Stimulated activated CD4-positive, alpha-beta T cell treated with anti-CD3 and anti-CD28 coated beads, Interleukin-1b, Interleukin-23, amount 100 ng/mL, for 1 hour (primary cell): ENCODE measurements at places on chromosomes 3 and 15.

DNA sequence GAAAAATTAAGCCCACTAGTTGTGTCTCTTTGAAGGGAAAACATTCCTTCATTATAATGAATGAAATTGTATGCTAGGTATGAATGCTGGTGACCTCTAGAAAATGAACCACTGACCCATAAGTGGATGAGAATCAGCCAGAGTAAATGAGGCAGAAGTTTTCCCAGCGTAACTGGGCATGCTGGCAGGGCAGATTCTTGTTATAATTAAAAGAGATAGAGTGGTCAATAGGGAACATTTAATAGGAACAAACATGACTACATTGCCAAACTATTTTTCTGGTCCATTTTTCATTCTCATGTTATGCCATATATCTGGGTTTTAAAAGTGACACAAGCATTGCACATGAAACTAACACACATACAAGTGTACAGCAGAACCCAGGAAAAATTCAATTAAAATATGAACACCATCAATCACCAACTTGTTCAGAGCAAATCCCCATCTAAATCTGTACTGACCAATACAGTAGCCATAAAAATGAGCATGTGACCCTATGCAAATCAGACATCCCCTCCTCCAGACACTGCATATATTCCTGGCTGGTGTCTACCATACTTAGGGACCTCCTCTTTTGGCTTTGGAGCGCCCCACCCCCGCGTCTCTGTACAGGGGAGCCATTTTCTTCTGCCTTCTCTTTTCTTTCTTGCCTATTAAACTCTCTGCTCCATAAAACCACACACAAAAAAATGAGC is 4.0 kb downstream of the CLRN1 start:
- DNase-seq, result no peak

DNA sequence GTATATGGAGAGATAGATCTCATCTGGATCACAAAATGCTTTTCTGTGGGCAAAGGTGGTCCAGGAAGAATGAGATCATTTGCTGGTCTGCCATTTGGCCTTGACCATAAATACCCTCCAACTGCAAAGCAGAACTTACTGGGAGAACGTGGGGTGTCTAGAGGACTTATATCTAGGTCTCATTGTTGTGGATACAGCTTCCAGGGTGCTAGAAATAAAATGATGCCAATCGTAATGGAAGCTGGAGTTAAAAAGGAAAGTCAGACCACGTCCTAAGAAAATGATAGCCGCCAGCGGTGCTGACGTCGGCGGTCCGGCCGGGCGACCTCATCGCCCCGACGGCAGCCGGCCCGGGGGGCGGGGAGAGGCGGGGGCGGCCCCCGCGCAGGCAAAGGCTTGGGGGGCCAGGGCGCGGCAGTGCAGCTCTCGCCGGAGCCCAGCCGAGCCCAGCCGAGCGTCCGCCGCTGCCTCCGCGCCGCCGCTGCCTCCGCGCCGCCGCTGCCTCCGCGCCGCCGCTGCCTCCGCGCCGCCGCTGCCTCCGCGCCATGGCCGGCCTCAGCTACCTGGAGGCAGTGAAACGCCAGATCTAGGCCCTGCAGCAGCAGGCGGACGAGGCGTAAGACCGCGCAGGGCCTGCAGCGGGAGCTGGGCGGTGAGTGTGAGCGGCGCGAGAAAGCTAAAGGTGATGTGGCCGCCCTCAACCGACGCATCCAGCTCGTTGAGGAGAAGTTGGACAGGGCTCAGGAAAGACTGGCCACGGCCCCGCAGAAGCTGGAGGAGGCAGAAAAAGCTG is 89.5 kb downstream of the EOMES start:
- DNase-seq, result peak; percentile 8

GRCh38 chr3:112530573-112530972 is 31.2 kb downstream of the ATG3 start:
- no peak for DNase-seq

DNA sequence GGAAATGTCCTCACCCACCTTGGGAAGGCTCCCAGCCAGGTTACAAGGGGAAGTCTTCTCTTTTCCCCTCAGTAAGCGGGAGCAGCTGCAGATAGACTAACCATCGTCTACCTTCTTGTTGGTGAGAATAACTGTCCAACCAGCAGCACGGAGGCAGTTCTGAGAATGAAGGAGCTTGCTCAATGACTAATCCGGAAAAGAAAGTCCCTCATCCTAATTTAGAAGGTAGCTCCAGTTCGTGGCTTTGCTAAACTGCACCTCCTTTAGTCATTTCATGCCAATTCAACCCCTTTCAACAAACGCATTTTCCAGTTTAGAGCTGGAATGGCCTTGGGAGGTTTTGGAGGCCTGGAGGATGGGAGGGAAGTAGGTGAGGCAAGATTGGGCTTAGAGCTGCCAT is 527.4 kb upstream of the PROK2 start:
- DNase-seq, result no peak

DNA sequence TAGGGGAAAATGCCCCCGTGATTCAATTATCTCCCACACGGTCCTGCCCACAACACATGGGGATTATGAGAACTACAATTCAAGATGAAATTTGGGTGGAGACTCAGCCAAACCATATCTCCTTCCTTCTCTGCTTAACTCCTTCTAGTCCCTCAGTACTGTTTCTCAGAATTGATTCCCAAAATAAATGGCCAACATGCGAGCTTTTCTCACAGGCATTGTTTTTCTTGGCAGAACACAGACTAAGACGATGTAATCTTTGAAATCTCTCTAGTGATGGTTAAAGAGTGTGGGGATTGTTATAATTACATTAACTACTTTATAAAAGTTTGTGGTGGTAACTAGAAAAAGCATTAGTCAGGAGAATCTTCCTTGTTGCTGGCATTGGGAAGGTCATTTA is 366.5 kb downstream of the LPP start:
- no peak for DNase-seq

DNA sequence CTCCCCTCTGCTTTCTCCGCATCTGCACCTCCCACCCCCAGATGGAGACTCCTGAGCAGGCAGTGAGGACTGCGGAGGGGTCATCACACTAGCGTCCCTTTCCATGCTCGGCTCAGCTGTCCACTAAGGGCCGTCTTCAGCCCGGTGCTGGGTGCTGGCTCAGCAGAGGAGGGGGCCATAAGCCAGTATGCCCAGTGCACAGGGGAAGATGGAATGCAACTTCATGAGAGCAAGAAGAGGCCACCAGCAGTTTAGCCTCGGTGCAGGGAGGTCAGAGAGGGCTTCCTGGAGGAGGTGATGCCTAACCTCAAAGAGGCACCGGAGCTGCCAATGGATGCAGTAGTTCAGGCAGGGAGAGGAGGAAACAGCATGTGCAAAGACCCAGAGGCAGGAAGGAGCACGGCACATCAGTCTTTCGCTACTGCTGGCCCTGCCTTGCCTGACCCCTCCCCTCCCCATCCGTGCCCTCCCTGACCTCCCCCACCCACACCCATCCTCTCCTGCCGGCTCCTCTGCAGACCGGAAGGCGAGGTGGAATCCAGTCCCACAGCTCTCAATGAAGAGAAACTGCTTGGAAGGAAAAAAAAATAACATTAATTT is 15.2 kb upstream of the PLXND1 start:
- DNase-seq, result no peak

DNA sequence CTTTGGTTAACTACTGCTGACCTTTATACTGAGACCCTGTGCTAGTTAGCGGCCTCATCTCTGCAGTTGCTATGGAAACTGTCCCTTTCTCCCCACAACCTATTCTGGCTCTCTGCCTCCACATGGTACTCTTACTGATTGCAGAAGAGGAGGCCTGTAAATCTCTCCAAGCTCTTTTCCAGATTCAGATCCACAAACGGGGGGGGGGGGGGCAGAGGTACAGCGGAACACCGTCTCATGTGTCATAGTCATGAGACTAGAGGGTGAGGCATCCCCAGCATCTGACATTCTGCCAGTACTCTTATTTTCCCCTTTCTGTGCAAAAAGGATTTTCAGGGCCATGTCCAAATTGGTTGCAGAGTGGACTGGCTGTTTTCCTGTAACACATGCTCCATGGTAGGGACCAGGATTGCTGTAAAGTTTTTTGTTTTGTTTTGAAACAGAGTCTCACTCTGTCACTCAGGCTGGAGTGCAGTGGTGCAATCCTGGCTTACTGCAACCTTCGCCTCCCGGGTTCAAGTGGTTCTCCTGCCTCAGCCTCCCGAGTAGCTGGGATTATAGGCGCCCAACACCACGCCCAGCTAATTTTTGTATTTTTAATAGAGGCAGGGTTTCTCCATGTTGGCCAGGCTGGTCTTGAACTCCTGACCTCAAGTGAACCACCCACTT is 8.3 kb upstream of the MAP1A start:
- DNase-seq, result no peak

DNA sequence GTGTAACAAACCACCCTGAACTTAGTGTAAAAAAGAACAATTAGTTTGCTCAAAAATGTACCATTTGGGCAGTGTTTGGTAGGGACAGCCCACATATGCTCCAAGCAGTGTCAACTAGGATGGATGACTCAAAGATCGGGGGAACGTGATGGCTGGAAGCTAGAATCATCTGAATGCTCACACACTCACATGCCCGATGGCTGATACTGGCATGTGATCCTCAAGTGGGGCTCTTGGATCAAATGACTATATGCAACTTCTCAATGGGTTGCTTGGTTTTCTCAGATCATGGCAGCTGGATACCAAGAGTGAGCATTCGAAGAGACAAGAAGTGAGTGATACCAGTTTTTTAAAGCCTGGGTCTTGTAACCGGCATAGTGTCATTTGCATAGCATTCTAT is 335.9 kb upstream of the KCNMB2 start:
- no peak for DNase-seq

GRCh38 chr15:80778964-80779657 is at the start of gene CEMIP:
TSS of gene CEMIP (plus strand) at chr15:80779370. CDS start at chr15:80873880, 94,510 bp downstream.
- DNase-seq, result no peak

DNA sequence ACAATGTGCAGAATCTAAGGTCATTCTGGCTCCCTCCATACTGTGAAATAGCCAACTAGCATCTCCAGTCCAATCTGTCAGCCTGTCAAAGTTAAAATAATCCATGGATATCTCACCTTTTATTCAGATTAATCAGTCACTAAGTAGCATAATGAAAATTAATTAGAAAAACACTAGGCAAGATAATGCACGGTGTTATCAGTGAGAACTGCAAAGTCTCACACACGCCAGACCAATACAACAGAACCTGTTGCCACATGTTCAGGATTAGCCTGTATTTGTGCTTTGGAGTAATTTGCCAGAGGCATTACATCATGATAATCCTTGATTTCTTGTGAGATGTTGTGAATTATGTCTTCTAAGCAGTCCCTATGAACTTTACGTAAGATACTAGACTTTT is 820.4 kb upstream of the ALCAM start:
- no peak for DNase-seq

GRCh38 chr3:187750006-187750512 is 4.8 kb upstream of the BCL6 start:
- no peak for DNase-seq

GRCh38 chr15:74835312-74835823 is 7.6 kb downstream of the ULK3 start:
- DNase-seq, result peak; percentile 34

DNA sequence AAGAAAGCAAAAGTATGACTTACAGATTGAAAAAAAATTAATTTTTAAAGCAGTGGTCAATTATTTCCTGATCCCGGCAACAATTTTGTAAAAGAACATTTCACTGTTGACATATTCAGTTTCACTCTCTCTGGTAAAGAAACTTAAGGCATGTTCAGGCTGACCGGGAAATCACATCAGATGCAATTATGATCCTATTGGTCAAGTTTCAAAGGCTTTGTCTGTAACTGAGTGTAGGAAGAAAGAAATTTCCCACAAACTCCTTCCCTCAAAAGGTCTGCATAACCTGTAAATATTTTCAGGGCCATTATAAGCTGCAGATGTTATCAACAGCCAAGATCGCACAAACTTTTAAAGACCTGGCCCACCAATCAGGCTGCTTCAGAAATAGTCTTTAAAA is 205.4 kb upstream of the IGF1R start:
- no peak for DNase-seq

- DNase-seq, result no peak
These were observed 230.7 kb downstream of the SATB1 start for GRCh38 chr3:18194431-18194830.

DNA sequence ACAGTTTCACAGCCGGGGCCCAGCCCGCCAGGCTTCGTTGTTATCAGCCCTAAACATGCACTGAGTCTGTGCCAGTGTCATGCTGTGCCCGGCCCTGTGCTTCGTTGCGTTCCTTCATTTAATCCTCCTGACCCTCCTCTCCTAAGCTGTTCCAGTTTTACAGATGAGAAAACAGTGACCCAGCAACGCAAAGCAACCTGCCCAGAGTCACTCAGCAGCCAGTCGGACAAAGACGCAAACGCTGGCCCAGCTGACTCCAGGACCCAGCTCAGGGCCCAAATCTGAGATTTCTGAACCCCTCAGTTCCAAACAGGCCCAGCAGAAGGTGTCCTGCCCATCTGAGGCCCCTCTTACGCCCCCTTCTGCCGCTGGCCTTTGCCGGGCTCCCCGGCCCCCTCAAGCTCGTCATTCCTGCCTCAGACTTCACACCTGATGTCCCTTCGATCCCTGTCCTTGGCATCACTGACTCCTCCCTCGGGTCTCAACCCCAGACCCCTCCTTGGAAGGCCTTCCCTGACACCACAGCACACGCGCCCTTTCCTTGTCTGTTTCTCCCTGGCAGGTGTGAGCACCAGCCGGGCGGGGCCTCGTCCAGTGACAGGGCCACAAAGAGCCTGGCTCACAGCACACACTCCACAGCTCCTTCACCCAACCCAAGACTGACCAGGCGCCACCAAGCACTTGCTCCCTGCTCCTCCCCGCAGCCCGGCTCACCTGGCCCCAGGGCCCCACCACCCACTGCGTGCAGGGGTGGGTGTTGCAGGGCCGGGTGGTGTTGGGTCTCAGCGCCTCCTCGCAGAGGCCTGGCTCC is 48.1 kb downstream of the ADAMTS7 start:
- DNase-seq, result no peak

DNA sequence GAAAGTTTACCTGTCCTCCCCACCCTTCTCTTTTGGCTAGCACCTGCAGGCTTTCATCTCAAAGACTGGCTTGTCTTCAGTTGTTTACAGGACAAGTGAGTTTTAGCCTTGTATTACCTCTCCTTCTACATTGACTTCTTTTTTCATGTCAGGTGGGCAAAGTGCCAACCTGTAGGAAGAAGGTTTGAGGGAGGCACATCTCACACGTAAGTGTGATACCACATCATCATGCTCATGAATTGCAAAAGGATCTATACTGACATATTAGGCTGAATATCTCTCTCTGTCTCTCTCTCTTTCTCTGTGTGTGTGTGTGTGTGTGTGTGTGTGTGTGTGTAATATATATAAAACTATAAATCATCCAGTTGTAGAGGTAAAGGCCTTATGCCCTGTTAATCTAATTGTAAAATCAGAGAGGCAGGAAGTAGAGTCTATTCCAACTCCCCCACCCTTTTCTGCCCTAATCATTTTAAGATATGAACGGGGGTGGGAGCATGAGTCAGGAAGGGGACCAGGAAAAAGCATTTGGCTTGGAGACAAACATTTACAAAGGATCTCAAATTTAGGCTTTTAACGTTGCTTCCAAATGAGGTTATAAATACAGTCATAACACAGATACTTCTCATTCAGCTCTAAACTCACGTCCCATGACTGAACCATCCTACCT is 107.0 kb upstream of the PFN2 start:
- no peak for DNase-seq

DNA sequence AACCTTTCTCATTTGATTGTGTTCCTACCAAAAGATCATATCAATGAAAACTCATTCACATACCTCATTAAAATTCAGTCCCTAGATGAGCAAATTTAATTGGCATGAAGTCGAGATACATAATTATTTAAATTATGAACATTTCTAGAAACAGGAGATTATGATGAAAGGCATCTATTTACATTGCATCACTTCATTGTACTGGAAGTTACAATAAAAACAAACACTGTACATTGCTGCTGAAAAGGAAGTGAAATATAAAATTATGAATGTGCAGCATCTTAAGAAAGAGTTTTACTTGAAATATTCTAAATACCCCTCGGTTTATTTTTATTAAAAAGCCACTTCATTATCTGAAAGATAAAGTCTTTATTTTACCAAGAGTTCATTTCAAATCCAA is 163.4 kb upstream of the ZNF385D start:
- no peak for DNase-seq
